ENCODE measurements at places on chromosomes 5 and 9.

GRCh38 chr9:122180633-122181032, 20.9 kb downstream of the MORN5 start:
- DNase-seq, result no peak

DNA sequence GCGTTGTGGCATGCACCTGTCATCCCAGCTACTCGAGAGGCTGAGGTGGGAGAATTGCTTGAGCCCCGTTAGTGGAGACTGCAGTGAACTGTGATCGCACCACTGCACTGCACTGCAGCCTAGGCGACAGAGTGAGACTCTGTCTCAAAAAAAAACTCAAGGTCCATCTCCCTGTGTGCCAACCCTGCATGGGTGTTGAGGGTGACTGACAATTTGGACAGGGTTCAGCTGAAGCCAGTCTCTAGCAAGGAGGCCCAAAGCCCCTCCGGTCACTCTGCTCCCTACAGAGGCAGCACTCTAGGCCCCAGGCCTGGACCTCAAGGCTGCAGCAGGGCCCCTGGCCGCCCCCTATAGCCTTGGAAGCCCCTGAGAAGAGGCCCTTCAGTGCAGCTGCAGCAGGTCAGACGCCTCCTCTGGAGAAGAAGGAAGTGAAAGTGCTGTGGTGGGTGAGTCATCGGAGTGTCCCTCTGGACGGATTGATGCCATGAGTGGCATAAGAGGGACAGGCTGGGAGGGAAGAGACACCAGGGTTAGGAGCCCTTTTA, 39.2 kb upstream of the NEK6 start:
- no peak for DNase-seq

DNA sequence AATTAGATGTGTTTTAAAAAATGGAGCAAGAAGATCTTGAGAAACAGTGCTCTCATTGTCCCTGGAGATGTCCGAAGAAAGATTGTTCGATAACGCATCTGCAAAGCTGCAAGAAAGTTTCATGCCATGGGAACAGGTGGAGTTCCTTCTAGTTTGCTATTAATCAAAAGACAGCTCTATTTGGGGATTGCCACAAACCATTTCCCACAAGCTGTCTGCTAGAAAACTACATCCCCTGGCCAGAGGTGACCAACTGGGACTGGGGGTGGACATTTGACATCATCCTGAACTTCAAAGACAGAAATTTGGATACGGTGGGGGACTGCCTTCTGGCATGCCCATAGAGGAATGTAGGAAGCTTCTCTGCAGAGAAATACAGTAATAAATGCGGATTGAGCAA, 50.8 kb upstream of the OSMR start:
- no peak for DNase-seq

GRCh38 chr5:55364537-55365055, 56.8 kb downstream of the MTREX start:
- DNase-seq, result no peak

- DNase-seq, result peak; percentile 34
These were observed 15.3 kb downstream of the HNRNPH1 start for GRCh38 chr5:179608131-179608581.

DNA sequence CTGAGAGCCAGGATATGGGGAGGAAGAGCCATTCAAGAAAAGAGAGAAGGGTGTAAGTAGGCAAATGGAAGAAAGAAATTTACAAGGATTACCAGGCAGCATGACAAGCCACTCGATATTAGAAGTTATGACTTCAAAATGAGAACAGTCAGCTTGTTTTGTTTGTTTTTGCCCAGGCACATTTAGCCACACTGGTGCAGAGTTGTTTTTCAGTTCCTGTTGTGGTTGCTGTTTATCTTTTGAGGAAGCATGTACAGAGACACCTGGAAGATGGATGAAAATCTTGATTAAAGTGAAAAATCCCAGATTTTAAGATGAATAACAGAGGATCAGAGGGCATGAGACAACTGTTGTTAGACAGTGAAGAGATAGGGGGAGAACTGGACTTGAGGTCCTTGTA, 199.1 kb downstream of the MTRR start:
- no peak for DNase-seq

All from CD4-positive, alpha-beta T cell treated with Interleukin-15 for 4 hours (primary cell).